ENCODE measurements at places on chromosomes 12 and 14. TPM values are rescaled to one million over a fixed set of nuclear protein-coding genes. Genes with fewer than 3 reads are reported as not detected.

CARMIL3 gene
- 2.2 TPM for polyA plus RNA-seq

G2E3 gene
- 23.3 TPM for polyA plus RNA-seq

INHBC gene
- polyA plus RNA-seq: 0.26 TPM

WNT1 gene
- not detected for polyA plus RNA-seq

PNMA1 gene
- 97.2 TPM for polyA plus RNA-seq

All from renal pelvis (tissue), 12 donors.